ENCODE measurements at places on chromosomes 1 and 21.

GRCh38 chr21:31050577-31051157 lies 12.4 kb upstream of the KRTAP19-8 start:
- no peak for DNase-seq

GRCh38 chr1:169426174-169426705 lies 1.0 kb downstream of the CCDC181 start:
- no peak for DNase-seq

DNA sequence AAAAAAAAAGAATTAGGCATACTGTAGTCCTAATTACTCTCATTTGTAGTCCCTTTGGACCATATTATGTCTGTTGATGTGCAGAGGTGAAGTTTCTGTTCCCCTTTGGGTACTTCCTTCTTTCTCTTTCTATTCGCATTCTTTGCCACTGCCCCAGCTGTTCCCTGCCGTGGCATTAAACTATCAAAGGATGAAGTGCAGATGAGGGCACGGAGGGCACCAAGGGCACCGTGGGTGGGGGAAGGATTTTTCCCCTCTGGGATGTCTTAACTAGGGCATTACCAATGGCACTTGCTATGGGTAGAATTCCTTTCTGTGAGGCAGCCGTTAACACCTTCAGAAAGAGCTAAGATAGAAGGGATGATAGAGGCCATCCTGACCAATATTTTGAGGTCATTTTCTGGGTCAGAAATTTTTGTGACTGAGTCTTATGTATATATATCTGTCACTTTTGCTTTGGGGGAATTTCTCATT lies 4.9 kb upstream of the MAPKAPK2 start:
- DNase-seq, result no peak

DNA sequence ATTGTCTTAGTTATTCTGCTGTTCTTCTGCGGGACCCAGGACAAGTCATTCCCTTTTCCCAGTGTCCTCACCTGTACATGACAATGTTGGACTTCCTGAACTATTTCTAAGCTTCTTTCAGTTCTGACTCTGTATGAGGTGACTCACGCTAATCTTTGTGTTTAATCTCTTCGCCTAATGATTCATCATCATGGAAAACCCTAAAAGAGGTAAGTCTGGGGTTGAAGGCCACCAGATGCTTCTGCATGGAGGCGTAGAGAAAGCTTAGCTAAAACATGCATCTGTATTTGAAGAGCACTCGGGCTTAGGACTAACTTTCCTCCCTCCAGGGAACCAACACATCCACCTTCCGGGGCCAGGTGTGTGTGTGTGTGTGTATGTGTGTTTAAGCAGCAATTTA lies 7.4 kb downstream of the SPRR5 start:
- no peak for DNase-seq

DNA sequence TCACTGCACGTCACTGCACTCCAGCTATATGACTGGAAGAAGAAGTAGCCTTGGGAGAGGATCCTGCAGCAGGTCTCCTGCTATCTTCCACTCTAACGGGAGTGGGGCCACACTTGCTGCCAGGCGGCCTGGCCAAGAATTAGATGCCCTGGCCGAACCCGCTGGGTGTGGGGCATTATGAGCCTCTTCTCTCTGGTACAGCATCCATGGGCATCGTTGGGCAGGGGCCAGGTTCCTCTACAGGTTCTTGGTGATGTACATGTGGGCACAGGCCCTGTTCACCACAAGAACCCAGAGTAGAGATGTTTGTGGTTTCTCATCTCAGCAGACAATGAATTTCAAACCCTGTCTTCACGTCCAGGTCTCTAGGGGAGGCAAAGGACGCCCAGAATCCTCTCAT lies 370.5 kb downstream of the NPHP4 start:
- DNase-seq, result no peak

GRCh38 chr1:19344372-19344810 lies 32.3 kb downstream of the SLC66A1 start:
- DNase-seq, result peak; percentile 46

DNA sequence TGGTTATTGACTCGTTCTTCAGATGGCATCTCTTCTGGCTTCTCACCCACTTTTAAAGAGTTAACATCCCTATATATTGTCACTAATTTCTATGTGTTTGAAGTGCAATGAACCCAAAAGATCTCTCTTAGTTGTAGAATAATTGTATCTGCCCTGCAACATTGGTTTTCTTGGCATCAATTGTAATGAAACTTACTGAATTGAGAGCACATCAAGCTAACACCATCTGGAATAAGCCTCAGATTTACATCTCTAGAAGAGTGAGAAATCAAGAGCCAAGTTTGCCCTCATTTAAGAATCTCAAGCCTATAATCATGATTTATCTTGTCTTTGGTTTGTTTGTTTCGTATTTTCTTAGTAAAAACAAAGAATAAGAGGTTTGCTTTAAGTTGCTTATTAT lies 372.6 kb upstream of the LRRC7 start:
- DNase-seq, result no peak

GRCh38 chr21:14099570-14099969 lies 111.2 kb downstream of the LIPI start:
- DNase-seq, result no peak

DNA sequence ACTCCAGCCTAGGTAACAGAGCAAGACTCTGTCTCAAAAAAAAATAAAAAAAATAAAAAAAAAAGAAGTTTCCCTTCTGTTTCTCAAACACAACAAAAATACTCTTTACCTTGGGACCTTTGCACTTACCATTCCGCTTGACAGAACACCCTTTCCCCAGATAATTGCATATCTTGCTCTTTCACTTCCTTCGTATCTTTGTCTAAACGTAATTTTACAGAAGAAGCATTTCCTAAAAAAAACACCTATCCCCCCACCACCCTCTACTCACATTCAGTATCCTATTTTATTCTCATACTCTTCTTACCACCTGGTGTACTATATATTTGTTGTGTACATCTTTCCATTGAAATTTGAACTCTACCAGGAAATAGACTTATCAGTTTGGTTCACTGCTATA lies 32.7 kb downstream of the ASH1L start:
- DNase-seq, result no peak

DNA sequence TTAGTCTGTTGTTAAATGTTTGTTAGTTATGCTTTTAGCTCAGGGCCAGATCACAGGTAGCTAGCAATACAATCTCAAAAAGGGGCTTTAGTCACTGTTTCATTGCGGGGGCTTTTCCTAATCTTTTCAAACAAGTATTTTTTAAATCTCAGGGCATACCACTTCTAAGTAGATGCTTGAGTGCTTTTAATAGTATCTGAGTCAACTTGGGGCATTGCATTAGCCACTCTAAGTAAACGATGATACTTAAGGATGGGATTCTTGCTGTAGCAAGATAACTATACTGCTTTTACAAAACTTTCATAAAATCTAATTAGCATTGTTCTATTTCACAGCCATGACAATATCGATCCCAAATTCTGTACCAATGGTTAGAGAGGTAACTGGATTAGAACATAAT lies 11.6 kb downstream of the CDC42BPA start:
- no peak for DNase-seq

DNA sequence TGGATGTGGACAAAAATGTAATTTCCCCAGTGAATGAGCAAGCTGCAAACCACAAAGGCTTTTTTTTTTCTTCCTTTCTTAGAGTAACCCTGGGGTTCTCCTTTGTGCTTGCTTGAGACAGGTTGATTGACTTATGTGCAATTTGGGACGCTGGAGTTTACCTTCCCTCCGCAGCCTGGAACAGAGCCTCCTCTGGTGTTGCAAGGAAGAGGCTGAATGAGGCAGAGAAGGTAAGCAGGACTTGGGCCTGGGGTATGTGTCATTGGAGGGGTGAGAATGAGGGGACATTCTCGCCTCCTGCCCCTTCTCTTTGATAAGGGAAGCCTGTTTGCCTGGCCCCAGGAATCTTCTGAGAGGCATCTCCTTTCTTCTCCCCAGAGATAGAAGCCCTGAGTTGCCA lies 49.8 kb downstream of the NFASC start:
- DNase-seq, result no peak

GRCh38 chr1:169338617-169339016 lies 29.0 kb downstream of the NME7 start:
- DNase-seq, result no peak

DNA sequence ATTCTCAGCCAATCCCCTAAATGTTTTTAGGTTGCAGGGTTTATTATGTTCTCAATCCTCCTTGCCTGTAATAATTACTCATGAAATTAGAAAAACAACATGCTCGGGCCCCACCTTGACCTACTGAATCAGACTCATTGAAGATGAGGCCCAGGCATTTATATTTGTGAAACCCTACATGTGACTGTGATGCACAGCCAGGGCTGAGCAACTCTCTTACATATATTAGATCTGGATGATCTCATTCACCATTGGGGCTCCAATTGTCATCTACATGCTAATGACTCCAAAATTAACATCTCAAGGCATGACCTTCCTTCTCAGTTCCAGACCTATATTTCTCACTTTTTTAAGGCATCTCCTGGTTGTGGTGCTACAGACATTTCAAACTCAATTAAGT lies 103.3 kb downstream of the WDR3 start:
- no peak for DNase-seq

- peak; percentile 29 for DNase-seq
Observed at GRCh38 chr1:109910123-109910962, at the start of gene CSF1. TSS of gene CSF1 (plus strand) at chr1:109910849. CDS start at chr1:109911024, 175 bp downstream.

GRCh38 chr1:21095976-21096375 lies 80.7 kb downstream of the EIF4G3 start:
- DNase-seq, result no peak

DNA sequence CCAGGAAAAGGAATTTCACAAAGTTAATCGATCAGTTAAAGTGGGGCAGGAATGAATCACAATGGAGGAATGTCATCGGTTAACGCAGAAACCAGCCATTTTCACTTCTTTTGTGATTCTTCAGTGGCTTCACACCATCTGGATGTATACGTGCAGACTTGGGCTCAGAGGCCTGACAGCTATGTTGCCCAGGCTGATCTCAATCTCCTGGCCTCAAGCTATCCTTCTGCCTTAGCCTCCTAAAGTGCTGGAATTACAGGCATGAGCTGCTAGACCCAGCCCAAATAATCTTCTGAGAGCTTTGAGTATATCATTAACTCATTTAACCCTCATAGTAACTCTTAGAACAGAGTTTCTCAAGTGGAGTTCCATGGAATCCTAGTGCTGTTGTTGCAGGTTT lies 126.5 kb upstream of the VANGL1 start:
- no peak for DNase-seq

- no peak for DNase-seq
Observed at GRCh38 chr1:205310976-205311704, 10.4 kb downstream of the NUAK2 start.

GRCh38 chr1:40925834-40926410 lies 53.6 kb upstream of the CTPS1 start:
- no peak for DNase-seq

- DNase-seq, result no peak
Observed at GRCh38 chr1:153659175-153659534, 652 bp downstream of the SNAPIN start.

DNA sequence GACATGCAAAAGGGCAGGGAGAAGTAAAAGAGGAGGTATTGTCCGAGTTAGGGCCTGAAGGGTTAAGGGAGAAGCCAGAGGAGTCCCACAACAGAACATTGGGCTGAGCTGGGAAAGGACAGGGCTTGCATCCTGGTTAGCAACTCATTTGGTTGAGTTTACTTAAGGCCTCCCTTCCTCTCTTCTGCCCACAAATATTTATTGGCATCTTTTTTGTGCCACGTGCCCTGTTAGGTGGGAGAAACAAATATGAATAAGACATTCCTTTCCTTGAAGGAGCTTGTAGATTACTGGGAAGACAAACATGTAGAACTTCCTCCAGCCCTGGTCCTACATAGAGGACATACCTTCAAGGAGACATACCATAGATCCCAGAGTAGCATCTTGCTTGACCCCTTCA lies 53.0 kb upstream of the PRELP start:
- no peak for DNase-seq

GRCh38 chr1:243487649-243488227 lies 231.9 kb downstream of the SDCCAG8 start:
- DNase-seq, result peak; percentile 13

- no peak for DNase-seq
Observed at GRCh38 chr1:16021681-16022080, at the start of gene CLCNKA. TSS of gene CLCNKA (plus strand) at chr1:16022036. CDS start at chr1:16022620, 584 bp downstream.

DNA sequence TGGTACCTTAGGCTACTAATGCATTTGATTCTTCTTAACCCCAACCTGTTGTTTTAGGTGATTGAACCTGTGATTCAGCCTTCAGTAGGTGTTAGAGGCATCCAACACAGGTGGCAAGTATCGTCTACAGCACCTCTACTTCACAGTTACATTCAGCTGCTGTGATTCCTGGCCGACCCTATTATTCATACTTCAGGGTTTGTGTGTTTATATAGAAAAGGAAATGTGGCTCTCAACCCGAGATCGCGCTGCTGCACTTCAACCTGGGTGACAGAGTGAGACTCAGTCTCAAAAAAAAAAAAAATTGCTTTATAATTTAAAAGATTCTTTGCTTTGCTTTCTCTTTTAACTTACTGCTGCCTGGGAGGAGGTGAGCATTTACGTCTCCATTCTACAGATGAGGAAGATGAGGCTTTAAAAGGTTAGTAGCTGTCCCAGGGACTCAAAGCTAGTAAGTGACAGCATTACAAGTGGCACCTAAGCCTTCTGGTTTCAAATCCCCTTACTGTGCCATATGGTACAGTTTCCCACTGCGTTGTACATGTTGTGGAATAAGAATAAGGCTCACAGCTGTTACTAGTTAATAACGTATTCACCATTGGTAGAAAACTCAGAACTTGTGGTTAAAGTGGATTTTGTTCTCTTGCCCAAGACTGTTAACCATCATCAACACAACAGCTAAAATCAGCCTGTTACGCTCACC lies 9.9 kb upstream of the GPR25 start:
- DNase-seq, result no peak

GRCh38 chr1:226545836-226546596 lies 2.5 kb upstream of the STUM start:
- DNase-seq, result no peak

DNA sequence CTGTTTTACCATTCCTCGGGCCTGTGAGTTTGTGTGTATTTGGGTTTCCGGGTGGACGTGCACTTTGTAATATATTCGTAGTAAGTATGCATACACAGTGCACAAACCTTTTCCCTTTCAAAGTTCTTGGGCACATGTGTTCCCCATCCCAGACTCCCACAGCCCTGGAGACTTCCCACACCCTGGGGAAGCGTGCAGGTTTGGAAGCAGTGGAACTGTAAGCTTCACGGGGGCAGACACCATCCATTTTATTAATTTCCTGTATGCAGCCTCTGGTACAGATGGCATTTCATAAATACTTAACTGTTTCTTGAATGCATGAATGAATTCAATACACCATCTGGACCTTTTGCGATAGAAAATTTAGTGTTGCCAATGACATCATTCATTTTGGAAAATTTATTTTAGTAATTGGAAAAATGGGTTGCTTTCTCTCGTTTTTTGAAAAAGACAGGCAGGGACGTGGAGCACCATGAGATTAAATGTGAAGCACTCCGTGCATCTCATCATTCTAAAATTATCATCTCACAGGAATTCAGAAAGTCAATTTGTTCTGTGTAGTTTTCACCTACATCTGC lies 10.8 kb downstream of the ETS2 start:
- DNase-seq, result no peak

GRCh38 chr1:227006226-227006796 lies 66.2 kb downstream of the COQ8A start:
- no peak for DNase-seq

GRCh38 chr1:162976628-162977027 lies 92.5 kb upstream of the RGS4 start:
- no peak for DNase-seq

- peak; percentile 10 for DNase-seq
Observed at GRCh38 chr1:153238527-153238926, 21.0 kb upstream of the LORICRIN start.

- DNase-seq, result peak; percentile 11
Observed at GRCh38 chr1:90402893-90403849, 313.9 kb downstream of the BARHL2 start.

GRCh38 chr1:68401506-68401905 lies 48.2 kb downstream of the RPE65 start:
- no peak for DNase-seq
